Heart left ventricle (tissue), 16 donors: ENCODE measurements at places on chromosomes 13 and 19. TPM values are rescaled to one million over a fixed set of nuclear protein-coding genes. Genes with fewer than 3 reads are reported as not detected.

The LGALS16 gene
- not detected for total RNA-seq

The ZNF382 gene
- 12.5 TPM for total RNA-seq

The SNAPC2 gene
- 16.7 TPM for total RNA-seq

The CYP4F2 gene
- not detected for total RNA-seq

The CCDC194 gene
- total RNA-seq: not detected

The EPS8L1 gene
- 2.0 TPM for total RNA-seq

The ZNF628 gene
- total RNA-seq: 10.3 TPM

The GCDH gene
- total RNA-seq: 33.2 TPM

The SMIM44 gene
- not detected for total RNA-seq

The TGFBR3L gene
- total RNA-seq: 41.2 TPM

The SGCG gene
- total RNA-seq: 132 TPM

The C19orf33 gene
- 19.5 TPM for total RNA-seq

The KRTDAP gene
- not detected for total RNA-seq

The C1QTNF9 gene
- total RNA-seq: 2.1 TPM

The ZNF540 gene
- total RNA-seq: 4.8 TPM

The GAPDHS gene
- not detected for total RNA-seq

The SAFB gene
- 55.1 TPM for total RNA-seq

The MAB21L1 gene
- total RNA-seq: 0.09 TPM

The ATXN8OS gene
- not detected for total RNA-seq

The NCR1 gene
- total RNA-seq: not detected

The IZUMO2 gene
- total RNA-seq: not detected

DNA sequence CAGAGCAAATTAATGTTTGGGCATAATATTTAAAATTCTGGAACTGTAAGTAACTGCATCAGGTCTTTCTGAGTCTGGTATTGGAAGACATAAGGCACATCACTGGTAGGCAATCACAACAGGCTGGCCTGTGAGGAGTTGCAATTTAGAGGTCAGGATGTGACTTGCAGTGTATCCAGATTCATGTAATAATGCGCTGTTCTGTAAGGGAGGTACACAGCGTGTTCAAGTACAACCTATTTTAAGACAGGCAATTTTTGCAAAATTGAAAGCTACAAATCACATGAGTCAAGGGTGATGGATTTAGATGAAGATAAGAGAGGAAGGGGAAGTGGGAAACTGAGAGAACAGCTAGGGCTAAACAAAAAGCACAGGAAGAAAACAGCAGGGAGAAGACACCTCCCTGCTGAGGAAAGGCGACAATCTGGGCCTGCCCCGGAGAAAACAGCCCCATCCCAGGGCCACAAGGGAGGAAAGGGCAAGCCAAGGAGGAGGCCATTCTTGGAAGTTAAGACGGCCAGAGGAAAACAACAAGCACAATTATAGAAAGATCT lies 138.1 kb downstream of the LACC1 start:
- DNase-seq: no peak

DNA sequence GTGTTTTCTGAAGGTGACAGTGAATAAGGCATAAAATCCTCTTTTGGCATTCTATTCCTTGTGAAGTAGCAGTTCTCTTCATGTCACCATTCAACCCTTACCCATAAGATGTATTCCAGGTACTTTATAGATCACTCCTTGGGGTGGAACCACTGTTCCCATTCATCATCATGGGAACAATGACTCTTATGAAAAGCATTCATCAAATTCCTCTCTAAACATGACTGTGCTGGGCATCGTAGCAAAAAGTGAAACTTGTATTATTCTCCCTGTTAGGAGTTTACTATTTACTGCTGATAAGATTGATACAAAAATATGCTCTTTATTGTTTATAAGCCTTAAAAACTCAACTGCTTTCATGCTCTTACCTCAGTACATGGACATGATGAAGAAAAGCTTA lies 793.4 kb downstream of the LIG4 start:
- DNase-seq: no peak

GRCh38 chr19:18537431-18537830 lies 5.9 kb downstream of the FKBP8 start:
- no peak for DNase-seq

GRCh38 chr19:3653865-3654513 lies 27.4 kb upstream of the CACTIN start:
- no peak for DNase-seq

- no peak for DNase-seq
Observed at GRCh38 chr13:50071379-50071778, 56.1 kb downstream of the KCNRG start.

DNA sequence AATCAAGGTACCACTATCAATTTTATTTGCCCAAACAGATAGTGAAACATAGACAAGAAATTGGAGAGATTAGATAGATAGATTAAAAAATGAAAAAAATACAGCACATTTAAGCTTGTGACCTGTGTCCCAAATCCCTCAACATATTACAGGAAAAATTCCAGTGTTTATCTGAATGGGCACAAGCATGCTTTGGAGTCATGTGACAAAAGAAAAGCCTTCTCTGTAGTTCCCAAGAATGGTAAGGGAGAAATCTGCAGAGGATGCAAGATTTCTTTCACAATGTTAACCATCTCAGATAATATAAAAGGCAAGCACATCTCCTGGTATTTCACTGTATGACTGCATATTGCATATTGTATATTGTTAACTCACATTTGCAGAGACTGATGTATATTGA lies 168.0 kb downstream of the PCDH9 start:
- DNase-seq: no peak

DNA sequence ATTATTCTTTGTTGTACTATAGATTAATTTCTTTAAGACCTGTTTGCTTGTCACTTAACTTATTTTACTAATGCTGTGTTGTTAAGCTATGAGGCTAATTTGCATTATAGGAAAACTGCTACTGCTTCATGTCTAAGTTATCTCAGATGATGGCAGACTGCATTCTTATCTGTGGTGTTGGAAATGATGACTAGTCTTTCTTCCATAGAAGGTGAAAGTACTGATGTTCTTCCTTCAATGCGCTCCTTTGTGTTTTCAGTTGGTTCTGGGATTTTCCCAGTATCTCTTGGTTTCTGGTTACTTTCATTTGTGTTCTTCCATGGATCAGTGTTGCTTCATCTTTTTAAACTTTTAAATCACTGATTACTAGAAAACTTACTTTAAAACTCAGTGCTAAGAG lies 46.9 kb downstream of the TPP2 start:
- no peak for DNase-seq

DNA sequence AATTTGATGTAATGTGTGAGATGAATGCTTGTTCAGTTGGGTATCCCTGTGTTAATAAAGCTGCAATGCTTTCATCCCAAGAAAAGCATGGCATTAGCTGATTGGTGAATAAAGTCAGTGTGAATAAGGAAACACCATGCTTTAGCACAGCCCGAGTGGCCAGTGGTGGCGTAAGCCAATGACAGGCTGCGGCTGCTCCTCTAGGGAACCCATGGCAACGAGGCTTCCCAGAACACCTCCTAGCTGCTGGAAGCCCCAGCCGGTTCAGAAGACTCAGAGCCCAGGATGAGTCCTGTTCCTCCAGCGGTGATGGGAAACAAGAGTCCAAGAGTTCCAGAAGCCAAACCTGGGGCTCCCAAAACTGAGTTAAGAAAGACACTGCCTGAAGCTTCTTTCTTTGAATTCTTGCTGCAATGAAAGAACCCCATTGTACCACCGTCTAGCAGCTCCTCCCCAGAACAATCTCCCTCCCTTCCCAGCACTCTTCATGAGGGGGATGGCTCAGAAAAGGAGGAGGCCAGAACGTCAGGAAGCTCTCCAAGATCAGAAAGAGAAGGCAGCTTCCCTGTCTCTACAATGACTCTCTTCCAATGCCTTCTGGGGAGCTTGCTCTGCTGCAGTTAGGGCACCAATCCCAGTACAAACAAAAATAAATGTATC lies 58.2 kb downstream of the TSHZ3 start:
- DNase-seq: no peak

- DNase-seq: no peak
Observed at GRCh38 chr19:6239871-6240676, 39.7 kb downstream of the MLLT1 start.

DNA sequence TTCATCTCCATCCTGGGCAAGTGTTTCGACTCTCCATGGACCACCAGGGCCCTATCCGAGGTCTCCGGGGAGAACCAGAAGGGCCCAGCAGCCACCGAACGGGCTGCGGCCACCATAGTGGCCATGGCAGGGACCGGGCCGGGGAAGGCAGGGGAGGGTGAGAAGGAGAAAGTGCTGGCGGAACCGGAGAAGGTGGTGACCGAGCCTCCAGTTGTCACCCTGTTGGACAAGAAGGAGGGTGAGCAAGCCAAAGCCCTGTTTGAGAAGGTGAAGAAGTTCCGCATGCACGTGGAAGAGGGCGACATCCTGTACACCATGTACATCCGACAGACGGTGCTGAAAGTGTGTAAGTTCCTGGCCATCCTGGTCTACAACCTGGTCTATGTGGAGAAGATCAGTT lies 4.7 kb upstream of the MAP2K7 start:
- no peak for DNase-seq

- DNase-seq: no peak
Observed at GRCh38 chr19:13040948-13041292, 45.6 kb downstream of the NFIX start.

- no peak for DNase-seq
Observed at GRCh38 chr19:10518444-10519361, 1.5 kb upstream of the S1PR5 start.

GRCh38 chr13:50334944-50335343 lies 319.7 kb downstream of the KCNRG start:
- no peak for DNase-seq

DNA sequence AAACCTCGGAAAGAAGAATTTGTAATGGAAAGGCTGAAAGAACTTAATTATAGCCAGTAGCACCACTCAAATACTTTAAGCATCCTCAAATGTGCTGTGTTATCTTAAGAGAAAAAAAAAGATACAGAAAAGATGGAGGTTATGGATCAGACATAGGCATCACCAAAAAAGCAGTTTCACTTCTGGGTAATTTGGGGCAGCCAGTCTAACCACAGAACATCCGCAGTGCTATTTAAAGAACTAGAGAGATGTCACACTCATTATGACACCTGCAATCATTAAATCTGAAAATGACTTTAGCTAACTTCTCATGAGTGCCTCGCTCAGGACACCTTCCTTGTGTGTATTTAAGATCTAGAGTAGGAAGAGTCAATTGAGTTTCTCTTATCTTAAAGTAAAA lies 211.8 kb downstream of the RBM26 start:
- DNase-seq: no peak

DNA sequence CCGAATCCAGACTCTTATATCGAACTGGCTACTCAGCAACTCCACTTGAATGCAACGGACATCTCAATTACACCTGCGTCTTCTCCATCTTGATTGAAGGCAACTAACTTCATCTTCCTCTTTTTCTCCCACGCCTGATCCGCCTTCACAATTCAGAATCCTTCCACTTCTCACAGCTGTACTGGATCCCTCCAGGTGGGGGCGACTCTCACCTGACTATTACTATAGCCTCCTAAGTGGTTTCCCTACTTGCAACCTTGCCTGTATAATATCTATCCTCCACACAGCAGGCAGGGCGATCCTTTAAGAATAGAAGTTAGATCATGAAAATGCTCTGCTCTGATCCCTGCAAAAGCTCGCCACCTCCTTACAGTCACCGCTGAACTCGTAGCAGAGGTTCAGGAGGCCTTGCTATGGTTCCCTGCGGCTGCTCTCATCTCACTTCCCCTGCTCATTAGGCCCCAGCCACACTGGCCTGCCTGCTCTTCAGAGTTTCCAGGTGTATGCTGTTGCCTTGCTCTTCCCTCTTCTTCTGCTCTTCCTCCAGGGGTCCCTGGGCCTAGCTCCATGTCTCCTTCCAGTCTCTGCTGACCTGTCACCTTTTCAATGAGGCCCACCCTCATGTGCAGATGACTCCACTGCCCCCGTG lies 31.9 kb downstream of the RFXAP start:
- DNase-seq: no peak

- no peak for DNase-seq
Observed at GRCh38 chr13:29500386-29500785, 95.1 kb downstream of the SLC7A1 start.

GRCh38 chr13:20043207-20043925 lies 84.8 kb downstream of the ZMYM2 start:
- DNase-seq: no peak

- DNase-seq: no peak
Observed at GRCh38 chr19:44142059-44142433, 692 bp downstream of the ZNF234 start.

DNA sequence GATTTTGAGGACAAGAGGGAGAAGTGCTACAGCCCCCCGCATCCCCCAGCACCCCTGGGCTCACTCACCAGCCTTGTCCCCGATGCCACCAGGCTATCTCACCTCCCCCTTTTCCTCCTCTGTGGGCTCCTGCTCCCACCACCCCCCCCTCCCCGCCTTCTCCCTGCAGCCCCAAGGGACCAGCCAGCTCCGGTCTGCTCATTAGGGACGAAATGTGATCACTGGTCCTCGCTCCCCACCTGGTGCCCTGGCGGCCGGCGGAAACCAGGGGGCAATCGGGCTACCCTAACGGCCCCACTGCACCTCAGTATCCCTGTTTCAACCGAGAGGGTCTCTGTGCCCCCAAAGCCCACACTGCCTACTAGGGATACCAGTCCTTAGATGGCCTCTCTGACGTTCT lies 2.7 kb downstream of the GPR4 start:
- DNase-seq: no peak

DNA sequence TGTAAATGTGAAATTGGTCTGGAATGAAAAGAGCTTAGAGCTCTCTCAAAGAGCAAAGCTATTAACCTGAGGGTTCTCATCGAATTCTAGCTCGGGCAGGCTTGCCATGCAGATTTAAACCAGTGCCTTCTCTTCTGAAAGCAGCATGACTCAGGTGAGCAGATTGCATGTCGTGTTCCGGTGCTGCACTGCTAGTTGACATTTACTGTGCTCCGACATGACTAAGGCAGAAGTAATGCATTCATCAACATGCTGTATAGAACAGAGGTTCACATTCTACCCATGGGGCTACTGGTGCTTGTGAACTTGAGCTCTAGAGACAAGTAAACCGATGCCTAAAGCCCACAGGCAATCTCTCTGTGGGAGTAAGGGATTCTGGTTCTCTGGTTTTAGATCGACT lies 947.7 kb downstream of the EFNB2 start:
- no peak for DNase-seq

GRCh38 chr13:112586334-112586960 lies 1.5 kb downstream of the TUBGCP3 start:
- no peak for DNase-seq

DNA sequence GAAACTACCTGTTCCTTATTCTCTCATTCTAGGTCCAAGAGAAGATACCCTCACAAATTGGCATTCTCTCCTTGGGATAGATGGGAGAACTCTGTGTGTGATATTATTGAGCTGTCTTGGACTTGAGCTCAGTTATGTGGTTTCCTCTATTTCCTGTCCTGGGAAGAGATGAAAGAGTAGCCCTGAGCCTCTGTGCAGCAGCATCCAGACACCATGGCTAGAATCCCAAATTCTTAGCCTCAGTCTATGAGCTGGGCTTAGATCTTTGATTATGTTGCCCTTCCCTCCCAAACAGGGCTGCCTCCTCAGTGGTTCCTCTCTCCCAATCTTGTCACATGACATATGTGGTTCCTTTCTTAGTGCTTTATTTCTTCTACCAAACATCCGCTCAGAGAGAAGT lies 290.7 kb downstream of the SPRY2 start:
- DNase-seq: no peak
